ENCODE measurements at places on chromosomes 6 and 20. TPM values are rescaled to one million over a fixed set of nuclear protein-coding genes. Genes with fewer than 3 reads are reported as not detected.
A peak's percentile ranks its signal among the peaks of the same experiment; 100 is the strongest.

The IRF4 gene
- polyA plus RNA-seq: not detected

The BANF2 gene
- polyA plus RNA-seq: not detected

- peak; percentile 39 for DNase-seq
Measured at GRCh38 chr20:49186535-49187329, 1.4 kb downstream of the STAU1 start.

DNA sequence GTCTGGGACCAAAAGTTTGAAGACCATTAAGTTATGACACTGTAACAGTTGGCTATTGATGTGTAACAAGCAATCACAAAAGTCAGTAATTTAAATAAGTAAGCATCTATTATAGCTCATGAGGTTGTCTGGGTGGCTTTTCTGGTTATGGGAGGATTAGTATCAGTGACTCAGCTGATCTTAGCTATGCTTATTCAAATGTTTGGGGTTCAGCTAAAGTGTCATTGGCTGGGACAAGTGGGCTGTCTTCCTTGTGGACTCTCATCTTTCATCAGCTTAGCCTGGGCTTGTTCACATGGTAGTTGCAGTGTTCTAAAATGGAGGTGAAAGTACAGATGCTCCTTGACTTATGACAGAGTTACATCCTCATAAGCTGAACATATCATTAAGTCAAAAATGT, 74.6 kb upstream of the LAMP5 start:
- DNase-seq: no peak

DNA sequence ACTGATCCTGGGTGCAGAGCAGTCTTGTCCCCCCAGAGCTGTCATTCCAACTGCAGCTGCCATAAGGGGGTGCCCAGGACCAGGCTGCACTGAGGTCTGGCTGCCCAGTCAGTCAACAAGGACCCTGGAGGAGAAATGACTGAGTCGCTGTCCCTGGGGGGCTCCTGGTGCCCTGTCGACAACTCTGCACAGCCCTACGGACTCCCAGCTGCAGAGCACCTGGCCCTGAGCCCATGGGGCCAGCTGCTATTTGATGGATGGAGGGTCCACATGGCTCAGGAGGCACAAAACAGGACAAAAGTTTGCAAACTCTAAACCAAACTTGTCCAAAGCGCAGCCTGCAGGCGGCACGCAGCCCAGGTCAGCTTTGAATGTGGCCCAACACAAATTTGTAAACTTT, 46.3 kb upstream of the RPS6KA2 start:
- DNase-seq: peak; percentile 40
